ENCODE measurements at places on chromosomes 6 and 20. TPM values are rescaled to one million over a fixed set of nuclear protein-coding genes. Genes with fewer than 3 reads are reported as not detected.

DNA sequence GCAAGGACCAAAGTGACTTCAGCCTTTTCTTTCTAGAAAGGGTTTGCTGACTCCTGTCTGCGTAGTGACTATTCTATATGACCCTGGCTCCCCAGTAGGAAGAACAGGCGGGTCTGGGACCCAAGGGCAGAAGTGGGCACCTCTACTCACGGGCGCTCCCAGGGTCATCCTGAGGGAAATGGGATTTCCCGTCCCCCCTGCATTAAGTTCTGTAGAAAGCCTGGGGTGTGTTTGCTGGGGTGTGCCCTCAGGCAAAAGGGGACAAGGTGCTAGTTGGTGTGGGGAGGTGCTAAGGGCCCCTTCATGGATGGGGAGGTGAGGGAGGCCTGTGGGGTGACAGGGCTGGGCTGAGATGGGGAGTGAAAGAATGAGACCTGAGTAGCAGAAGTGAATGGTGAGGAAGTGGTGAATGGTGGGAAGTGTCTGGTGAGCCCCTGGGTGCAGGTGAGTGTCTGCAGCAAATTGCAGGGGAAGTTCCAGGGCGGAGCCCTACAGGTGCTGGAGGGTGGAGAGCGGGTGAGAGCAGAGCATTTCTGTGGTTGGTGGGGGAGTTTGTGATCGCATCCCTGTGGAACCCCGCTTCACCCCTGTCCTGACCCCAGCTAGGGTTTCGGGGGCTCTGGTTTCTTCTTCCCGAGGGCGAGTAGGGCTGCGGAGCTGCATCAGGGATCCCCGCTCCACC, 21.1 kb downstream of the RAET1L start:
- DNase-seq = no peak

DNA sequence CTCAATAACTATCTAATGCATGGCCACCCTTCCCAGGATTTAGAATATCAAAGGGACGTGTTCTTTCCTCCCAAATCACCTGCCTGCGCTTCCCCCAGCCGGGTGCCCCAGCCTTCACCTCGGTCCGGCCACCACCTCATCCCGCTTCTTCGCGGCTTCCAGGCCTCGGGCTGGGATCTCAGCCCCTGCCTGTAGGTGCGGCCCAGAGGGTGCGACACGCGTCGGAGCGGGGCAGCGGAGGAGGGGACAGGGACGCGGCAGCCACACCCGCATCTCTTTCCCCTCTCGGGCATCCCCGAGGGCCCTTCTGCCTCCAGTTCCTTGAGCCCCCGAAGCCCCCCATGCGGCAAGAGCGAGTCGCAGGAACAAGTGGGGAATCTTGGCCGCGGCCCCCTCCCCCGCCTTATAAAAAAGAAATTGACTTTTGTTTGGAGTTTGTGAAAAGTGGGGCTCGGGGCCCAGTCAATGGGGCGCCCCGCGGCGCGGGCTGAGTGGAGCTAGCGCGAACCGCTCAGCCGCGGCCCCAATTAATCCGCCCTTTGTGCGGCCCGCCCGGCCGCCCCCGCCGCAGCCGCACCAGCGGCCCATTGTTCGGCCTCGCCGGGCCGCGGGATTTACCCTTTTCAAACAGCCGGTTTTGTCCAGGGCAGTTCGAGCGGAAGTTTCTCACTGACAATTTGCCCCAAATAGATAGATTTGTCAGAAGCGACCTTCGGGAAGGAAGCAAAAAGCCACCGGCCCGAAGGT, 8.4 kb upstream of the NR2E1 start:
- DNase-seq = no peak

GRCh38 chr6:45946887-45947286, 68.8 kb downstream of the CLIC5 start:
- no peak for DNase-seq

HLA-DMA gene
- total RNA-seq = 1.9 TPM

C6orf52 gene
- 1.4 TPM for total RNA-seq

PDRG1 gene
- total RNA-seq = 8.4 TPM

Data from renal cortical epithelial cell (primary cell).